NB4 (cell line): ENCODE measurements at places on chromosomes 5 and 9.

- DNase-seq = no peak
These were observed 222.4 kb downstream of the FBN2 start for GRCh38 chr5:128315671-128316070.

DNA sequence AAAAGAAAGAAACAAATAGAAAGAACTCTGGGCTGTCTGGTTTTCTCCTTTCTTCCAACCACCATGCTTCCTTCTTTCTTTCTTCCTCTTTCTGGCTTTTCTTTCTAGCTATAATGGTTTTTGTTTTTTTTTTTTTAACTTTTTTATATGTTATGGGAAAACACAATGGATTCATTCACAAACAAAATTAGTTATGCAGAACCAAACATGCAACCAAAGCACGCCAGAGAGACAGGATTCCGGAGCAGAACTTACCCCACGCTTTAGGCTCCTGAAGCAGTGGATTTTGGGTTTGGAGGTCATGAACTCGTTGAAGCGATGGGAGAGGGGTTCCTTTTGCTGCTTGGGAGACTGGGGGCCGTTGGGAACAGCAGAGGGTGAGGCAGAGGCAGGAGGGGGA, 88.3 kb downstream of the USP20 start:
- no peak for DNase-seq

- DNase-seq = peak; percentile 73
These were observed 49.1 kb upstream of the EXOC3 start for GRCh38 chr5:393846-394275.

DNA sequence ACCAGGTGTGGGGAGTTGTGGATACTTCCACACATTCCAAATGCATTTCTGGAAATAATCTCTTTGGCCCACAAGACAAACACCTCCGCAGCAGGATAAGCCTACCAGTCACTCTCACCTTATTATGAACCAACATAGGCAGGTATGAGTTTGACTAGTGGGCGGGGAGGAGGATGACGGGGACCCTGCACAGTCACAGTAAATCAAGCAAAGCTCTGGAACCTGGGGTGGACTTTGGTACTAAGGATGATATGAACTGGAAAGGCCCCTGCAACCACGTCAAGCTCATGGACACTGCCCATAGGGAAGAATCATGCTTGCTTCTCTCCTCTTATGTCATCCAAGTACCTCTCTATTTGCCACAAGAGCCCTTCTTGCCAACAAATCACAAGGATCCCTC, 259.4 kb downstream of the HSPA4 start:
- DNase-seq = no peak

DNA sequence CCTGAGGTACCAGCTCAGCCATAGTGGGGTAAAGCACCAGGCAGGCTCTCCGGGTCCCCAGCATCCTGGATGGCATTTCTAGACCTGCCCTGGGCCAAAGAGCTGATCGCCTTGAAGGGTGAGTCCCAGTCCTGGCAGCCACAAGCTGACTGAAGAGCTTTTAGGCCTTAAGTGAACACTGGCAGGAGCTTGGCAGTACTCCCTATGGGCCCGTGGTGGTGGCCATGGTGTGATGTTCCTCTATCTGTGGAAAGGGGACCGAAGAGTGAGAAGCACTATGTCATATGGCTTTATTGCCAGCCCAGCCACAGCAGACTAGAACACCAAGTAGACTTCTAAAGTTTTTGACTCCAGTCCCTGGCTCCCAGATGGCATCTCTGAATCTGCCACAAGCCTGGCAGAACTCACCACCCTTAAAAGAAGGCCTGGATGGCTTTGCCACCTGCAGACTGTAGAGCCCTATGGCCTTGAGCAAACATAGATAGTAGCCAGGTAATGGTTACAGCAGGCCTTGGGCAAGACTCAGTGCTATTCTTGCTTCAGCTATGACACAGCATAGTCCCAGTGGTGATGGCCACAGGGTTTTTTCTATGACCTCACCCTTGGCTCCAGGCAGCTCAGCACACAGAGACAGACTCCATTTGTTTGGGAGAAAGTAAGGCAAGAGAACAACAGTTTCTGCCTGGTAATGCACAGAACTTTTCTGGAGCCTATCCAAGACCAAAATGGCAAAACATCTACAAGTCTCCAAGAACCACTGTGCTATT, 801.5 kb upstream of the DMAC1 start:
- no peak for DNase-seq

- DNase-seq = no peak
These were observed 24.4 kb downstream of the FBLL1 start for GRCh38 chr5:168553377-168554130.

DNA sequence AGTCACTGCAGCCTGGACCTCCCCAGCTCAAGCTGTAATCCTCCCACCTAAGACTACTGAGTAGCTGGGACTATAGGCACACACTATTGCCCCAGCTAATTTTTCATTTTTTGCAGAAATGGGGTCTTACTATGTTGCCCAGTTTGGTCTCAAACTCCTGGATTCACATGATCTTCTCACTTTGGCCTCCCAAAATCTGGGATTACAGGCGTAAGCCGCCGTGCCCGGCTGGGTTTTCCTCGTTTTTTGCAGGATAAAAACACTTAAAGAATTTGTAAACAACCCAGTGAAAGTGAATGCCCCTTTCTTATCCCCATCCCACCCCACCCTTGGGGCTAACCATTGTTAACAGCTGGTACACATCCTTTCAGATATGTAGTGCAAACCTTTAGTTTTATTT, 7.7 kb downstream of the CLTB start:
- DNase-seq = no peak

DNA sequence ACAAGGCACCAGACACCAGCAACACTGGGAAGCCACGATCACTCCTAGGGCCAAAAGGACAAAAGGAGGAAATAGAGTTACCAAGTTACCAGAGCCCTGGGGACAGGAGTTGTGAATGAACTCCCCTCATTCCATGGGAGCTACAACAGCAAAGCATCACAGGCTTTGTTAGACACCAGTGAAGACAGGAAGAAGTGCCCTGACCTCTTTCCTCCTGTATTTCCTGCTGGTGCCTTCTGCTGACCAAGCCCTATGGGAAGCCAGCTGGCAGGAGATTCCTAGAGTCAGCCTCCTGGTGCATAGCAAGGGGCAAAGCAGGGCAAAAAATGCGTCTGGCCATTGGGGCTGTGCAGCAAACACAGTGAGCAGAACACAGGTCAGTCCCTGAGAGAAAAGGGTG, 374.7 kb downstream of the ZSWIM6 start:
- no peak for DNase-seq

DNA sequence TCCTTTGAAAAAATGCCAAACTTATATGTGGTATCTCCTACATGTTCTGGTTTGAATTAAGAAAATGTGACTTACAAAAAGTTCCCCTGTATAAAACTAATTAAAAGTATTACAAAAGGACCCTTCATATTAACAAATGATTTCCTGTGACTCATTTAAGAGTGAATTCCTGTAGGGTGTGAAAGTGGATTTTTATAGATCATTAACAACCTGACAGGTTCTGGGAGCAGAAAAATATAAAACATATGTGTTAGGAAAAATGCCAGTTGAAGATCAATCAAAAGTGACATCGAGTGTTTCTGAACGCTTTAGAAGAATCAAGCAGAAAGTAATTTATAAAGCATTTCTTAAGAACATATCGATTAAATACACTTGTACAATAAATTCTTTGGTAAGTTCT, 35.5 kb downstream of the CAMK4 start:
- DNase-seq = no peak

DNA sequence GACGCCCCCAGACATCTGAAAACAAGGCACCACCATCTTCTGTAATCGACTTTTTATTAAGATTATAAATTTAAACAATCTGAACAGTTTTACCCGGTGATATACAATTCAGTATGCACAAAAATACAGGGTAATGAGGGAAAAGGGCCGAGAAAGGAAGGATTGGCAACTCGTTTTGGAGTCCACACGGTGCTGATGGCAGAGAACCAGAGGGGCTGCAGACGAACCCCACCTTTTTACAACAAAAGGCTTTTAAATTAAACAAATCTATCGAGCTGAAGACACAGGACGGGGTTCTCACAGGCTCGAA, 2.6 kb downstream of the IER5L start:
- no peak for DNase-seq

DNA sequence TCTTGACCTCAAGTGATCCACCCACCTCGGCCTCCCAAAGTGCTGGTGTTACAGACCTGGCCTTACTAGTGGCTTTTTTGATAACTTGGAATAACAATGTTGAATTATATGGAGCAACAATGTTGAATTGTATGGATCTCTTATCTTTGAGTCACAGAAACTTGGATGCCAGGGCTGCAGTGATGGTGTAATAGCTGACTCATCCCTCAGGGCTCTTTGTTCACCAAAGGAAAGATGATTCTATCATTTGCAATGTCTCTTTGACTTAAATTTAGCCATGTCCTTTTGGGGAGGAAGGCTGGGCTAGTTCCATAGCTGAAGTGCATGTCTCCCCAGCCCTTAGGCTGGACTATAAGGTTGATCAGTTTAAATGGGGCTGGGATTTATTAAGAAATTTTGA, 172.3 kb downstream of the PDZD2 start:
- peak; percentile 74 for DNase-seq

GRCh38 chr5:41924872-41925554, at the start of gene FBXO4:
Gene FBXO4, plus strand, starts transcription at chr5:41925281. Its CDS starts 29 bp downstream, at chr5:41925310.
- DNase-seq = peak; percentile 88

- DNase-seq = no peak
These were observed 53.1 kb downstream of the ADAMTS2 start for GRCh38 chr5:179292202-179292601.

DNA sequence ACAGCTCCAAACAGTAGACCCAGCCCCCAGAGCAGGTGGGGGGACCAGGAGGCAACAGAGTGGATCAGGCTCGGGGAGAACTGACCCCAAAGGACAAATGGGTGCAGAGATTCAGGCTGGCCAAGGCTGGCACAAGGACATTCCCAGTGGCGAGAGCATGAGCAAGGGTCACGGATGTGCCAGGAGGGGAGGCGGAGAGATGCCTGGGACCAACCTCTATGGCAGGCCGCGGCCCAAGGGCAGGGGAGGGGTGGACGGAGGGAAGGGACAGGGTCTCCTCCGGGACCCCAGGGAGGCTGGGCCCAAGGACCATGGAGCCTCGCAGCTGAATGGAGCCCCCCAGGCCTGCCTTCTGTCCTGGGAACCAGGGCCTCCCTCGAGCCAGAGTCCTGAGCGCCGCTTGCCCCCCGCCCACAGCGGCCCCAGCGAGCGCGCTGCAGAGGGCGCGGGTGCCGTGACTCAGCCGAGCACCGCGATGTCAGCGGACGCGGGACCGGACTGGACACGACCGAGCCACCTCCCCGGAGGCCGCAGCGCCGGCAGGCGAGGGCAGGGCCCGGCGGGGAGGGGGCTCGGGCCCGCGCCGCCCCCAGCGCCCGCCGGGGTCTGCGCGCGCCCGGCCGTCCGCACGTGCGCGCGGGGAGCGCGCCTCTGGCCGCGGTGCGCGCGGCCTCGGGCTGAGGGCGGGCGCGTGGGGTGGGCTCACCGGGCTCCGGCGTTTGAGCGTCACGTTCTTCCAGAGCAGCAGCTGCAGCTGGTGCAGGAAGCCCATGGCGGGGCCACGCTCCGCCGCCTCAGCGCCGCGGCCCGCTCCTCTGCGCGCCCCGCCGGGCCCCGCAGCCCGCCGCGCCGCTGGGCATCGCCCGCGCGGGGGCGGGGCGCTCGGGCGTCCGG, at the start of gene ABCA2:
Gene ABCA2 (minus strand): TSS at position 869 of the 894 bp plus-strand sequence. CDS start 97 bp downstream, at position 772.
- DNase-seq = peak; percentile 50

GRCh38 chr9:112069318-112070169, 105.6 kb downstream of the SUSD1 start:
- DNase-seq = peak; percentile 87

DNA sequence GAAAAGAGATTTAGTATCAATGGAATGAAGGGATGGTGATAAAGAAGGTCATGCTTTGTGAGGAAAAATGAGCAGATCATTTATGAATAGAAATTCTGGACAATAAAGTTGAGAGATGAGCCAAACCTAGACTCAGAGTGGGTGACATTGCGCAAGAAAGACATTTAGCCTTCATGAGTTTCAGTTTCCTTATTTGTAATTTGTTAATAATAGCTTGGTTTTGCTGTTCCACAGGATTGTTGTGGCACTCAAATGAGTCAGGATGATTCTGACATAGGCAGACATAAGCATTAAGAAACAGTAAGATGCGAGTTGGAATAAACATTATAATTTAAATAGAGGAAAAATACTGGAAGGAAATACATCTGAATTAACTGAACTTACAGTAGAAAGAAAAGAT, 34.8 kb downstream of the ITGA2 start:
- DNase-seq = peak; percentile 14

GRCh38 chr9:81380504-81381359, 308.6 kb downstream of the TLE1 start:
- no peak for DNase-seq

DNA sequence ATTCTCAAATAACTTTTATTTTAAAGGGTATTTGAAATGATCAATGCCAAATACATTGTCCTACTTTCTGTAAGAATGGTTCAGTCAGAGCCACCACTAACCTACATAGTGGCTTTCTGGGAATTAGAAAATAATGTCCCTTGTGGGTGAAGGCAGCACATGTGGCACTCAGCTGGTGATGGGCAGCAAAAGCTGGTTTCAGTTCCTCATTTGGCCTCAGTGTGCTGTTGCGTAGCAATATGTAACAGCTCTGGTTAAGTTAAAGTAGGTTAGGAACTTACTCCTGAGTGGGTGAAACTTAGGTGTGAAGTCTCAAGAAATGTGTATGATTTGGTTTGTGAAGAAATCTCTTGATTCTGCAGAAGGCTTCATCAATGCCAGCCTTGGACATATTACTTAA, 99.6 kb upstream of the SPEF2 start:
- peak; percentile 86 for DNase-seq

DNA sequence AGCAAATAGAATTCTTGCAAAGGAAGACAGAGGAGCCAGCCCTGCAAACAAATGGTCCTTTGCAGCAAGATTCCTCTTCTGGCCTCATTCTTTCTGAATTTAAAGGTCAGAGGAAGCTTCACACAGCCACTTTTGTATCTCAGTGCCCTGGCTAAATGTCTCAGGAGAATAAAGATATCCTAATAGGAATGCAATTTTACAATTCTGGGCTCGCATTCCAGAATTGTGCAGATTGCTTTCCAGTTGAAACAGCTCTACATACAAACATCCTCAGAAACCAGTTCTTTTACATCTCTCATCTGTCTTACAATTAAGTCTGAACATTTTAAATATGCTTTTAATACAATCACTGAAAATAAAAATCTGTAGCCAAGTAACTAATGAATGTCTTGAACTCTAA, 14.6 kb upstream of the ACOT12 start:
- DNase-seq = no peak

- DNase-seq = no peak
These were observed 19.5 kb upstream of the RANBP6 start for GRCh38 chr9:6034954-6035353.

DNA sequence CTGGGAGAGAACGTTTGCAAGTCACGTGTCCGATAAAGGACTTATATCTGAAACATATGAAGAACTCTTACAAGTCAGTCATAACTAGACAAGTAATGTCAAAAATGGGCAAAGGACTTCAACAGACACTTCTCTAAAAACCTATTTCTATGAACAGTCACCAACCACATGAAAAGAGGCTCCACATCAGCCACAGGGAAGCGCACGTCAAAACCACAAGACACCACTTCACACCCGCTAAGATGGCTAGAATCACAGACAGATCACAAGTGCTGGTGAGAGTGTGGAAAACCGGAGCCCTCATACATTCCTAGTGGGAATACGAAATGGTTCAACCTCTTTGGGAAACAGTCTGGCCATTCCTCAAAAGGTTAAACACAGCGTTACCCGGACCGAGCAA, 11.5 kb upstream of the CARD9 start:
- peak; percentile 37 for DNase-seq
